ENCODE measurements at places on chromosomes 12 and 14. TPM values are rescaled to one million over a fixed set of nuclear protein-coding genes. Genes with fewer than 3 reads are reported as not detected.

The KICS2 gene
- total RNA-seq, result 5.3 TPM

The GPR135 gene
- 2.1 TPM for total RNA-seq

The ACOT6 gene
- not detected for total RNA-seq

The VRTN gene
- total RNA-seq, result not detected

The TCL1B gene
- not detected for total RNA-seq

The SRGAP1 gene
- 12.3 TPM for total RNA-seq

The DDX54 gene
- total RNA-seq, result 30.2 TPM

The ASPG gene
- not detected for total RNA-seq

The FOXN3 gene
- 12.2 TPM for total RNA-seq

All from smooth muscle cell of bladder (primary cell).